Esophagus muscularis mucosa (tissue), 4 donors: ENCODE measurements at places on chromosomes 6 and 20. TPM values are rescaled to one million over a fixed set of nuclear protein-coding genes. Genes with fewer than 3 reads are reported as not detected.

GRCh38 chr6:96152114-96152708, 136.4 kb downstream of the FUT9 start:
- H3K36me3 ChIP-seq = no peaks in the 10 kb centered on the region
- H3K4me3 ChIP-seq = no peak overlapping the region
- H3K4me1 ChIP-seq = no peaks in the 10 kb centered on the region

- no peak for DNase-seq
- no peaks in the 10 kb centered on the region for H3K4me1 ChIP-seq
- no peak overlapping the region for H3K4me3 ChIP-seq
- peaks cover 71% of the 10 kb centered on the region for H3K27me3 ChIP-seq
- H3K27ac ChIP-seq = no peak overlapping the region
Observed at GRCh38 chr20:63315731-63316491, 22.9 kb downstream of the COL20A1 start.

C20orf202 gene
- total RNA-seq = 0.17 TPM

PI3 gene
- total RNA-seq = not detected

CALHM4 gene
- not detected for total RNA-seq

PROKR2 gene
- total RNA-seq = not detected

GRCh38 chr20:20212675-20213096, 155.2 kb upstream of the INSM1 start:
- no peak for DNase-seq
- no peaks in the 10 kb centered on the region for H3K4me1 ChIP-seq
- no peaks in the 10 kb centered on the region for H3K36me3 ChIP-seq
- peaks cover 14% of the 10 kb centered on the region for H3K27me3 ChIP-seq
- H3K4me3 ChIP-seq = no peak overlapping the region

DNA sequence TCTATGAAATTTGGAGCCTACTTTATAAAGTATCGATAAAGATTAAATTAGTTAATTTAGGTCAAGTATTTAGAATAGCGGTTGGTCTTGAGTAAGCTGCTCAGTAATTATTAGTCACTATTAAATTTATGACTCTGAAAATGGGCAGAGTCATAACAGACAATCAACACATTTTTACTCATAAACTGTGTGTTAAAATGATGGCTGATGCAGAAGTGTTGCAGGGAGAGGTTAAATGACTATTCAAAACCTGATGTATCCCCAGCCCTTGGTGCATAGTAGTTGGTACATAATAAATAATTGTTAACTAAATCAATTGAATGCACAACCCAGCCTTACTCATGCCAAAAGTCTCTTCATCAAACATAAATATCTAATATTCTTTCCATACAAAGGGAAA, 30.6 kb downstream of the HIVEP2 start:
- H3K27ac ChIP-seq = no peak overlapping the region
- H3K27me3 ChIP-seq = no peaks in the 10 kb centered on the region
- H3K4me1 ChIP-seq = peaks cover 3% of the 10 kb centered on the region
- DNase-seq = no peak

GHRH gene
- total RNA-seq = not detected

GRCh38 chr6:30687659-30688431, 1.4 kb upstream of the PPP1R18 start:
- H3K27ac ChIP-seq = peak overlapping the region; percentile 99
- H3K4me3 ChIP-seq = peak overlapping the region; percentile 70
- H3K4me1 ChIP-seq = peaks cover 74% of the 10 kb centered on the region
- no peak for DNase-seq
- no peaks in the 10 kb centered on the region for H3K36me3 ChIP-seq
- H3K27me3 ChIP-seq = no peaks in the 10 kb centered on the region

DNA sequence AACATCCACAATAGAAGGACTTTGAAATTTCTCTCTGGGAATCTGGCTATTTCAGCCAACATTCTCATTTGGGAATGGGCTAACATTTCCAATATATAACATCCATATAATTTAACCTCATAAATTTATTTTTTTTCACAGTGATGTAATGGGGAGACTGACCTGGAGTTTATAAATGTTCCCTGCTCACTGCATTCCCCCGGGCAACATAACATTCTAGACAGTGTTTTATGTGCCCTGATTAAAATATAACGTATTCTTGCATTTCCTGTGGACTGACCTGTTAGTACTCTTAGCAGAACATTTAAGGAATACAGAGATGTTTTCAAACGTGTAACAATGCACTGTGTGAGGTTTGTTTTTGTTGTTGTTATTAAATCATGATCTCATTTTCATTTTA, 20.9 kb downstream of the TSHZ2 start:
- no peaks in the 10 kb centered on the region for H3K36me3 ChIP-seq
- no peak overlapping the region for H3K4me3 ChIP-seq
- peaks cover 8% of the 10 kb centered on the region for H3K4me1 ChIP-seq
- no peak for DNase-seq
- no peak overlapping the region for H3K27ac ChIP-seq
- peaks cover 9% of the 10 kb centered on the region for H3K27me3 ChIP-seq

- H3K27me3 ChIP-seq = no peaks in the 10 kb centered on the region
- no peak overlapping the region for H3K4me3 ChIP-seq
- no peak overlapping the region for H3K27ac ChIP-seq
- no peaks in the 10 kb centered on the region for H3K4me1 ChIP-seq
- no peak for DNase-seq
Observed at GRCh38 chr6:97059473-97059872, 134.9 kb downstream of the KLHL32 start.

DNA sequence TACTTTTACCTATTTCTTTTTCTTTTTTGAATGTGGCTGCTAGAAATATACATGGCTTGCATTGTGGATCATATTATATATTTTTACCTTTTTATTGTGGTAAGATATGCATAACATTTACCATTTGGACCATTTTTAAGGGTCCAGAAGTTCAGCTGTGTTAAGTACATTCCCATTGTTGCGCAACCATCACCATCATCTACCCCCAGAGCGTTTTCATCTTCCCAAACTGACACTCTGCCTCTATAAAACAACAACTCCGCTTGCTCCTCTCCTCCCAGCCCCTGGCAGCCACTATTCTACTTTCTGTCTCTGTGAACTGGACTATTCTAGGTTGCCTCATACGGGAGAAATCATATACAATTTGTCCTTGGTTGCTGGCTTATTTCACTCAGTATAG, 28.2 kb upstream of the CCN5 start:
- H3K27me3 ChIP-seq = no peaks in the 10 kb centered on the region
- no peak for DNase-seq
- H3K36me3 ChIP-seq = no peaks in the 10 kb centered on the region
- H3K4me1 ChIP-seq = peaks cover 43% of the 10 kb centered on the region
- H3K27ac ChIP-seq = no peak overlapping the region

GRCh38 chr6:159099961-159100360, 55.2 kb upstream of the TAGAP start:
- no peaks in the 10 kb centered on the region for H3K36me3 ChIP-seq
- no peaks in the 10 kb centered on the region for H3K27me3 ChIP-seq
- peaks cover 7% of the 10 kb centered on the region for H3K4me1 ChIP-seq
- no peak overlapping the region for H3K4me3 ChIP-seq

GRCh38 chr6:141244366-141244765, 888.4 kb upstream of the GJE1 start:
- no peaks in the 10 kb centered on the region for H3K27me3 ChIP-seq
- no peaks in the 10 kb centered on the region for H3K4me1 ChIP-seq
- H3K27ac ChIP-seq = no peak overlapping the region
- H3K36me3 ChIP-seq = no peaks in the 10 kb centered on the region
- H3K4me3 ChIP-seq = no peak overlapping the region
- no peak for DNase-seq

PTGIS gene
- total RNA-seq = 125 TPM

TSHZ2 gene
- 11.6 TPM for total RNA-seq

SPTLC3 gene
- total RNA-seq = 2.8 TPM

OOEP gene
- total RNA-seq = not detected

- no peaks in the 10 kb centered on the region for H3K36me3 ChIP-seq
- H3K4me1 ChIP-seq = peaks cover 43% of the 10 kb centered on the region
- peak overlapping the region; percentile 89 for H3K27ac ChIP-seq
- no peaks in the 10 kb centered on the region for H3K27me3 ChIP-seq
- H3K4me3 ChIP-seq = peak overlapping the region; percentile 78
- DNase-seq = no peak
Observed at GRCh38 chr6:28351087-28351486, 1.3 kb downstream of the ZKSCAN3 start.

GRCh38 chr6:128841518-128841917, 41.4 kb upstream of the LAMA2 start:
- H3K36me3 ChIP-seq = no peaks in the 10 kb centered on the region
- H3K4me1 ChIP-seq = no peaks in the 10 kb centered on the region
- H3K27me3 ChIP-seq = no peaks in the 10 kb centered on the region

DNA sequence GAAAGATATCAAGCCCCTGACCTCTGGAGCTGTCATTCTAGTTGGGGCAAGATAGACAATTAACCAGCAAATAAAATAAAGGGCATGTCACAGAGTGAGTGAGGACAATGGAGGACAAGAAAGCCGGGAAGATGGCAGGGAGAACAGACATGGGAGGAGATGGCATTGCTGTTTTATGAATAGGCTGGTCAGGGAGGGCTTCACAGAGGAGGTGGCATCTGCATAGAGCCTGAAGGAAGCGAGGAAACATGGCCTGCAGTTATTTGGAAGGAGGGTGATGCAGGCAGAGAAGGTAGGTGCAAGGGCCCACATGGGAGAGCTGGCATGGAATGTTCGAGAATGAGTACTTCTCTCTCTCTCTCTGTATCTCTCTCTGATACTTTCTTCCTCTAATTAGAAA, 63.7 kb downstream of the EFCAB8 start:
- no peaks in the 10 kb centered on the region for H3K36me3 ChIP-seq
- no peak overlapping the region for H3K27ac ChIP-seq
- H3K4me1 ChIP-seq = no peaks in the 10 kb centered on the region
- H3K4me3 ChIP-seq = no peak overlapping the region
- DNase-seq = no peak
- no peaks in the 10 kb centered on the region for H3K27me3 ChIP-seq

NCOA6 gene
- total RNA-seq = 14.9 TPM

TINAG gene
- total RNA-seq = not detected

- no peak overlapping the region for H3K27ac ChIP-seq
- H3K4me1 ChIP-seq = peaks cover 38% of the 10 kb centered on the region
- no peak overlapping the region for H3K4me3 ChIP-seq
- no peak for DNase-seq
- peaks cover 7% of the 10 kb centered on the region for H3K36me3 ChIP-seq
Observed at GRCh38 chr20:35301426-35301825, 9.2 kb upstream of the FAM83C start.

- H3K27ac ChIP-seq = no peak overlapping the region
- H3K27me3 ChIP-seq = no peaks in the 10 kb centered on the region
- no peak overlapping the region for H3K4me3 ChIP-seq
- H3K36me3 ChIP-seq = no peaks in the 10 kb centered on the region
Observed at GRCh38 chr6:49543087-49543858, 7.2 kb upstream of the C6orf141 start.

GRCh38 chr6:36355819-36356218, 19.1 kb upstream of the BNIP5 start:
- peaks cover 27% of the 10 kb centered on the region for H3K4me1 ChIP-seq
- no peaks in the 10 kb centered on the region for H3K36me3 ChIP-seq
- H3K27me3 ChIP-seq = no peaks in the 10 kb centered on the region
- no peak for DNase-seq
- H3K27ac ChIP-seq = no peak overlapping the region

DNA sequence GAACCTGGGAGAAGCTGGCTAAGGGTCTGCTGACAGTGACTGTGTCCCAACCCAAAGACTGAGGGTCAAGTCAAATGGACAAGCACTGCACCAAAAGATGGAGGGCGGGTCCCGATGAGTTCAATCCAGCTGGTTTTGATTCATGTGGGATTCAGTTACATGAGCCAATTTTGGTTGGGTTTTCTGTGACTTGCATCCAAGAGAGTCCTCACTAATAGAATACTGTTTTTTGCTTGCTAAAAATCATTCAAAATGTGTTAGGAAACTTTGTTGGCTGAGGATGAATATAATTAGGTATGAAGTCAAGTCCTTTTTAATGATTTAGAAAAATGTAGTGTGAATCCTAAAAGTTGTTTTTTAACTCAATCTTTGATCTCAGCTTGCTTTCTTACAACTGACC, 323.8 kb upstream of the NOX3 start:
- no peaks in the 10 kb centered on the region for H3K4me1 ChIP-seq
- no peaks in the 10 kb centered on the region for H3K27me3 ChIP-seq
- H3K4me3 ChIP-seq = no peak overlapping the region
- H3K27ac ChIP-seq = no peak overlapping the region
- DNase-seq = no peak

ETV7 gene
- total RNA-seq = not detected

- no peak overlapping the region for H3K4me3 ChIP-seq
- no peak for DNase-seq
- H3K36me3 ChIP-seq = no peaks in the 10 kb centered on the region
- no peaks in the 10 kb centered on the region for H3K27me3 ChIP-seq
- H3K4me1 ChIP-seq = peaks cover 88% of the 10 kb centered on the region
Observed at GRCh38 chr20:5146871-5147592, 20.2 kb downstream of the CDS2 start.

DNA sequence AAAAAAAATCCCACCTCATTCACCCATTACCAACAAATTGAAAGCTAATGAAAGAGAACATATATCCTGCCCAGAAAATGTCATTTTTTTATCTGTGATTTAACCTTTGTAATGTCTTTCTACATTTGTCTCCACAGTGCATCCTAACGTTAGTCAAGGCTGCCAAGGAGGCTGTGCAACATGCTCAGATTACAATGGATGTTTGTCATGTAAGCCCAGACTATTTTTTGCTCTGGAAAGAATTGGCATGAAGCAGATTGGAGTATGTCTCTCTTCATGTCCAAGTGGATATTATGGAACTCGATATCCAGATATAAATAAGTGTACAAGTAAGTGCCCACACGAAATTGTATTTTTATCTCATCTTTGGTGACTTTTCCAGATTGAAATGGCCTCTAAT, 30.0 kb downstream of the RSPO3 start:
- H3K4me3 ChIP-seq = no peak overlapping the region
- H3K36me3 ChIP-seq = peaks cover 5% of the 10 kb centered on the region
- H3K27me3 ChIP-seq = no peaks in the 10 kb centered on the region
- DNase-seq = no peak

MUC22 gene
- not detected for total RNA-seq

TNFRSF6B gene
- 5.0 TPM for total RNA-seq

DNA sequence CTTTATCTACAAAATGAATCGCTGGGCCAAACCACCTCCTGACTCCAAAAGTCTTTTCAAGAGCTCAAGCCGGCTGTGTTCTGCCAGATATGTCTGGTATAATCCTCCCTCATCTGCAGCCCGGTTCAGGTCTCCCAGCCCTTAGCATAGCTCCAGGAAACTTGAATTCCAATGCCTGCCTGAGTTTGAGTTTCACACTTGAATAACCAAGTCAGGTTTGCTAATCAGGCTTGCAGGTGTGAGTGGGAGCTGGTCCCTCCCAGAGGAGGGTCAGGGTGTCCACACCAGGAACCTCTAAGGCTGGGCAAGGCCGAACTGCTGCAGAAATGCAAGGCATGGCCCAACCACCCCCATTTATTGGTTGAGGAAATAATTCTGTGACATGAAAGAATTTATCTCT, 96.6 kb downstream of the TMEM242 start:
- no peak overlapping the region for H3K4me3 ChIP-seq
- peak overlapping the region; percentile 87 for H3K27ac ChIP-seq
- H3K36me3 ChIP-seq = no peaks in the 10 kb centered on the region
- H3K27me3 ChIP-seq = no peaks in the 10 kb centered on the region
- peaks cover 35% of the 10 kb centered on the region for H3K4me1 ChIP-seq

KIF25 gene
- 0.17 TPM for total RNA-seq
